Inflammatory macrophage treated with lipopolysaccharide for 1 hour (primary cell): ENCODE measurements at places on chromosomes 5 and 9.

DNA sequence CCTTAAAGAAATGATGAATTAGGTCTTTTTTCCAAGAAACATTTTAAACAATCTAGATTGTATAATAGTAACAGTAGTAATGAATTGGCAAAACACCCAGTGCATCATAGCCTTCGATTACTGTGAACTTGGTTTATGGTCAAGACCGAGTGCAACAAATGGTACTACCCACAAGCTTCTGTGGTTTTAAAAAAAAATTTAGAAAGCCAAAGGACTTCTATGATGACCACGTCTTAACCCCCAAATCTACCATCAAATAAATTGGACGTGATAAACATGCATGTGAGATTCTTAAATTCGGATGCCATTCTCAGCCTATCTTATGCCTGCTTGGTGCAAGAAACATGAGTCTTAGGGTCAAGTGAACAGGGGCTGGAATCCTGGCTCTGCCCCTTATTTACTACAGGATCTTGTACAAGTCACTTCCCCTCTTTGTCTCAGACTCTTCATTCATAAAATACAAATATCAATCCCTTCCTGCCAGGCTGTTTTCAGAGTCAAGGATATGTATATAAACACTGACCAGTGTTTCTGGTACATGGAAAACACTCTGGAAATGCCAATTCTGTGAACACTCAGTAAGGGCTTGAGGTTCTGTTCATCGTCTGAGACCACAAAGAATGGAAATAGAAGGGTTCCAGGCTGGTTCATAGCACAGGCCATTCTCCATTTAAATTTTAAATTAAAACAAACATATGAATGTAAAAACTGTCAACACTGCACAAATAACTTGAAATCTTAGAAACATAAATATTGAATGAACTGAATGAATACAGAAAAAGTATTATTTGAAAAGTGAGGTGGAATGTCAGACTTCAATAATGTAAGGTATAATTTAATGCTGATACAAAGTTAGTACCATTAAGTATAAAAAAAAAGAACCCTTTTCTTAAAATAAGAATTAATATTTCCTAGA lies 107.8 kb downstream of the NR6A1 start:
- DNase-seq: no peak

GRCh38 chr9:88533951-88534455 lies 975 bp upstream of the NXNL2 start:
- no peak for DNase-seq

DNA sequence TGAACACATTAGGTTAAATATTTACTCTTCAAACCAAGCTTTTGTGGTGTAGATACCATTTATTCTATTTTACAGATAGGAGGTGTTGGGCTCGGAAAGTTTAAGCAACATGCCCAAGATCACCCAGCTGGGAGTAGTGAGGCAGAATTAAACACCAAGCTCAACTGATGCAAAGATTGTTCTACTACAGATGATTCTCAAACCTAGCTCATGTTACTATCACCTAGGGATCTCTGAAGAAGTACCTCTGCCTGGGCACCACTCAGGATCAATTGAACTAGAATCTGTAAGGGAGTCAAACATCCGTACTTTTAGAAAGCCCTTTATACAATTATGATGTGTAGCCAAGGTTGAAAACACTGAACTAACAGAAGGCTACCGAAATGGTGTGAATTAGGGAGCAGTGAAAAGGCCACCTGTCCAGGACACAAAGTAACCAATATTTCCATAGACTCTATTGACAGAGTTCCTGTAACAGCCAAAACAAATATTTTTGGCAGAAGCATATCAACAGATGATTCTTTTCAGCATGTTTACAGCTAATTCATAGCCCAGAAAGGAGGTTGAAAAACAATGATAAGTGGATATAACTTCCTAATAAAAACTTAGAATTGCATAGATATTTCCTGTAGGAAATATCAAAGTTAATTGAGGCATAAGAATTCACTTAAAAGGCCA lies 158.5 kb upstream of the PTGER4 start:
- DNase-seq: no peak

DNA sequence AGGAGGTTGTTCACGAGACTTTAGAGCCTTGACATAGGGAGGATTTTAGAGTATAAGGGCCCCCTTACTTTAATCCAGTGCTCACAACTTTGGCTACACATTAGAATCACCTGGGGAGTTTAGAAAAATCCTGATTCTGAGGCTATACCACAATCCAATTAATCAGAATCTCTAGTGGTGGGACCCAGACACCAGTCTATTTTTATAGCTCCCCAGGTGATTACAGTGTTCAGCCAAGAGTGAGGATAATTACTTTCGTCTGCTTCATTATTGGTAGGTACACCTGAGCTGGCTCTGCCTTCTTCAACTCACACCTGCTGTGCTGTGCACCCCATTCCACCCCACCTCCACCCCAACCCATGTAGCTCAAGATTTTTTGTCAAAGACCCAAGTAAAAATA lies 141.3 kb upstream of the EPB41L4A start:
- no peak for DNase-seq

- DNase-seq: peak; percentile 83
Measured at GRCh38 chr9:129327552-129328328, 149.7 kb upstream of the IER5L start.

GRCh38 chr5:38641003-38641402 lies 84.6 kb upstream of the LIFR start:
- DNase-seq: no peak

DNA sequence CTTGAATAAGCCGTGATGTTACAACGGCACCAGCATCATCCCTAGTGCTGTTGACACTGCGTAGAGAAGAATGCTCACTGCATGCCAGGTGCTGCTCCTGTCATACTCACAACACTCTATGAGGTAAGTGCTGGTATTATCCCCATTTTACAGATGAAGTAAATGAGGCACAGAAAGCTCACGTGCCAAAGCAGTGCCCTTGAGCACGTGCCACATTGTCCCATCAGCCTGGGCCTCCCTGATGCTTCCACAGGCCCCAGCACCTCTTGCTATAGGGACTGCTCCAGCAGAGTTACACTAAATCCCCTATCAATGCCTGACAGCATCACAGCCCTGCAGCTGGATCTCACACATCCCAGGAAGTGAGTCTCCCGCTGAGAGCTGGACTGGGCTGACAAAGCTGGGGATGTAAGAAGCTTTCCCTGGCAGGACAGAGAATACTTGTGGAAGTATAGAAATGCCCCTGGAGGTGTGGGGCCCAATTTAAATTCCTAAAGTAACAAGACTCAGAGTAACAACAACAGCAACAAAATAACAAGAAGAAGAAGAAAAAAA lies 216.1 kb downstream of the FSTL4 start:
- DNase-seq: no peak

GRCh38 chr5:17748201-17748600 lies 113.9 kb downstream of the TAF11L14 start:
- DNase-seq: peak; percentile 47
